Amygdala (tissue), 56 donors: ENCODE measurements at places on chromosomes 11 and 22.

DNA sequence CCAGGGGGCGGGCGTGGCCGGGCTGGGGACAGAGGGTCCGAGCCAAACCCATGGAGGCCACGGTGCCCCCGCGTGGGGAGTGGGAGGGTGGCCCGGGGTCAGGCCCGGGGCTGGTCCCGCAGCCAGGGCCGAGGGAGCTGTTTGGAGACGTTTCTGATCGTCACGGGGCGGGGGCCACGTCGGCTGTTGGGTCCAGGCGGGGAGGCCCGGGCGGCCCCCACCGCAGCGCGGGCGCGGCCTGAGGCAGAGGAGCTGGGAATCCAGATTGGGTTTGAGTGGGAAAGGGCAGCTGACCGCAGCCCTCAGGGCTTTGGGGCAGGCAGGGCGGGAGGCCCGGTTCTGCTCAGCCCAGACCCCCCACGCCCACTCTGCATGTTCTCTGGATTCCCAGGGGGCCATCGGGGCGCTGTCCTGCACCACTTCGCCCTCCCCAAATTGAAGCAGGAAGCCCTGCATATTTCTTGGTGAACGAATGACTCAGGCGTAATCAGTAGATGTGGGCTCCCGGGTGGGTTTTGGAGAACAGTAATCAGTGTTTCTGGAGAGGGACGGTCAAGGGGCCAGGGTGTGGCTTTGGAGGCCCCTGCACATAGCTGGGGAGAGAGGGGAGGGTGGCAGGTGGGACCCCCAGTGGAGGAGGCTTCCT lies 583 bp downstream of the MRPL23 start:
- DNase-seq = no peak

- no peak for DNase-seq
Measured at GRCh38 chr11:68113986-68114385, 7.2 kb downstream of the CHKA start.

DNA sequence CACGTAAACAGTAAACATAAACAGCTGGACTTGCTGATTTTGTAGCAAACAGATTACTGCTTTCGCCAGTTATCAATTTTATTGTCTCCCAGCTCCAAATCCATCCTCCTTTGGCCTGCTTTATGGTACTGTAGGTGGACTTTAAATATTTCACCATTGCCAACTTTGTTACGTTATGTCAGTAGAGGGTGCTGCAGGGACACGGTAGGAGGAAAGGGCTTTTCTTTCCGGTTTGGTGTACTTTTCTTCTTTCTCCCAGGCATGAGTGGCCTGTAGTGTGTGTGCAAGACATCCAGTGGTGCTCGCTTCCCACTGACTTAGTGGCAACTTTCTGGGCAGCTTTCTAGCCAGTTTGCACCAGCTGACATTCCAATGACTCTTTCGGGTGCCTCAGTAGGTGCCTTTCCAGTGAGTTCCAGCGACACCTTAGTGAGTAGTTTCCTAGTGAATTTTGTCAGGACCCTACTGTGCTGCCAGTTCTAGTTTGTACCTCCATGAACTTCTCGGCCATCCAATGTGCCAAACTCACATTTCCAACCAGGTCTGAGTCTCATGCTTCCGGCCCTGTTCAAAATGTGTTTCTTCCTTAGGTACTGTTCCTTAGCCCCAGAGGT lies 267.6 kb upstream of the TENM4 start:
- no peak for DNase-seq

DNA sequence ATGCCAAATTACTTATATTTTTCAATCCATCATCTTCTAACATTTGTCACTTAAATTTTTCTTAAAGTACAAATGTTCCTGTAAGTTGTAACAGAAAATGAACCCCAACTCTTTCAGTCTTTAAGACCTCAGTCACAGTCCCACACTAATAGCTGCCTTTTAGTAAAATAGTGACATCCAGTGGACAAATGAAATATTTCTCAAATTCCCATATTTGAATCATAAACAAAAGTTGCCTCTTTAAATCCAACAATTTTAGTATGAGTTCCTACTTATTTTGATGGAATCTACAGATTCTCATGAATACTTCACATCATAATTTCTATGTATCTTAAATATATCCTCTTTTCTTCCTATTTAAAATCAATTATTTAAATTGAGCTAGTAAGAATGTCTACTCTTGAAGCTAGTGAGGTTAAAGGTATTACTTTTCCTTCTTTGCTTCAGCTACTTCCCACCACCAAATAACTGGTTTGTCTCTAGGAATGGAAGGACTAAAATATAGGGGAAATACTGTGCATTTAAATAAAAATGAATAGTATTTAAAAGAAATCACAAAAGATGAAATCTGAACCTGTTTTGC lies 9.2 kb downstream of the LIN7C start:
- DNase-seq = no peak

DNA sequence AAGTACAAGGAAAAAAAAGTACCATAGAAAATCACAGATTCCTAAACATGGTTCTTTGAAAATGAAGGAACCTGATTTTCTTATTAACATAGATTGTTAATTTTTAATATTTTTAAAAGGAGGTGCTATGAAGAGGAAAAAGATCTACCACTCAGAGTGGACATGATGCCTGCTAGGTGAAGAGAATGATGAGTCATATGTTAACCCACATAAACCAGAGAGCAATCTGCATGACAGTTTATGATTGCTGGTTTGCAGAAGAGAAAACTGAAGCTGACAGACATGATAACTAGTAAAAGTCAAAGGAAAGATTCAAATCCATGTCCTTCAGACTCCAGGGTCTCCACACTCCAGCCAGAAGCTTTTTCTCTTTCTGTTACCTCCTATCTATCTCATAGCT lies 1231.7 kb downstream of the LRRC4C start:
- DNase-seq = no peak

DNA sequence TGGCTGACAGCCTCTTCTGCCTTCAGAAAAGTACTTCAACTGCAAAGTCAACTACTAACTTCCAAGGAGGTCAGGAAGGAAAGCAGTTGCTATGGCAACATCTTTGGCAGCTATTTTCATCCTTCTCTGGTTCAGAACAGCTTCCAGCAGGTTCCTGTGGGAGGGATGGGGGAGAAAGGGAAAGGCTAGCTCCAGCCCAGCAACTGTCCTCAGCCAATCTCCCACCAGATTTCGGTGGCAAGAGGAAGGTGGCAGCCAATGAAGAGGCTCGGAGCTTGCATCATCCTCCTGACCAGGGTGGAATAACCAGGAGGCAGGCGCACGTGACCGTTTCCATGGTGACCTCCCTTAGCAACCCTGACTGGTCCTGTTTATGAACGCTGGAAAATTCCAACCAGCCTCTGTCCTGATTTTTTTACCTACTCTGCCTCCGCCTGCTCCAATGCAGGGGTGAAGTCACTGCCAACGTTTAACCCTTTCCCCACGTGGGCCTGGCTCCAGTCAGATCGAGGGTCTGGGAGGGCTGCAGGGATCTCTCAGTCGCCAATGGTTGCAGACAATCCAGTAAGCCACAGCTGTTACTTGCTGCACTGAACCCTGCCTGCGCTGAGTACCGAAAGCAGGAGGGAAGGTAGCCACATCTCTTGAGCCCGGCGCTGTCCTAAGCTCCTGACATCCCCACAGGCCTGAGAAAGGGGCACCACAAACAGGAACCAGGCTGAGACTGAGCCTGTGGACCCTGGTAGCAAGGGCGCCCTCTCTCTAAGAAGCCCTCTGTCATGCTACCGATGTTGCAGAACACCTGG lies 11.2 kb upstream of the MALAT1 start:
- peak; percentile 98 for DNase-seq

DNA sequence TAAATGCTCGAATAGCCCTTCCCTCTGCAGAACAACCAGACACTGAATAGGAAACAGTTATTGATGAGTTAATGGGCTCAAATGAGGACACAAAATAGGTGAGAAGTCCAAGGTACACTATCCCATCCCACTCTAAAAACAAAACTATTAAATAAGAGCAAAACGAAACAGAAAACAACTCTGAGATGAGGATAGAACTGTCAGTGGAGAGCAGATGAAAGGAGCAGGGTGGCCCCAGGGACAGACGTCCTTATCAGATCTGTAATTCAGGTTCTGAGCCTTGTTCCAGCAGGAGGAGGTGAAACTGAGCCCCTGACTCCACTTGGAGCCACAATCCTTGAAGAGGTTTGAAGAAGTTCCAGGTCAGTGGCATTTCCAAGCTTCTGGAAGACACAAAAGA lies 8.5 kb upstream of the SNX19 start:
- DNase-seq = no peak

GRCh38 chr11:130527636-130528297 lies 79.3 kb downstream of the ADAMTS15 start:
- no peak for DNase-seq

DNA sequence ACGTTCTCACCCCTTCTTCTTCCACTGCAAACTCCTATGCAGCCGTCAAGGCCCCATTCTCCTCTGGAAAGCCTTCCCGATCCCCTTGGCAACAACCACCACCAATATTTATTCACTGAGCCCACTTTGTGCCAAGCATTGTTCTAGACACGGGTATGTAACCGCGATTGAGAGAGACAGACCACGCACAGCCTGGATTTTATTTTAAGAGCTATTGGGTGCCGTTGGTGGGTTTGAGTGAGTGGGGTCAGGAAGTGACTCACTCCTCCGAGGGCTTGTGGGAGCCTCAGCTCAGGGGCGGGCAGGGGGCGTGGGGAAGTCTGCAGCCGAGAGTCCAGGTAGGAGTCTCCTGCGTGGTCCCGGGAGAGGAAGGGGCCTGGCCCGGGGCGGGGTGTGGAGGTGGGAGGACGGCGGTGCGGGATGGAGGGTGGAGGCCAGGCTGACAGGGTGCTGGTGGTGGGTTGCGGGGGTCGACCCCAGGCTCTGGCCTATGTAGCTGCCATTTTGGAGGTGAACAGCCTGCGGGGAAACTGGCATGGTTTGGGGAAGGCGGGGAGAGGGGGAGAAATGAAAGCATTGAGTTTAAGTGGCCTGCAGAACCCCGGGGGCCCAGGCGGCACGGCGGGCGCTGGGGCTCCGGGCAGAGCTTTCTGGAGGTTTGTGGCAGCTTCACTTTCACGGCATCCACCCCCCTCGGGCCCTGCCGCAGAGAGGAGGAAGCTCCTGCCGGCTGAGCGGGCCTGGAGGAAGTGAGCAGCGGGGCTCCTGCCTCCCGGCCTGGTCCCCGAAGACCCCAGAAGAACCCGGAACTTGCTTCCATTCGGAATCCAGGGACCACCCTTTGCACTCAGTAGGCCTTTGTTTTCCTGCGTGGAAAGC lies 547 bp downstream of the PARVG start:
- no peak for DNase-seq

GRCh38 chr11:6297831-6298230 lies 22.5 kb downstream of the CAVIN3 start:
- no peak for DNase-seq

- no peak for DNase-seq
Measured at GRCh38 chr11:17596711-17597110, 49.7 kb downstream of the OTOG start.
